ENCODE measurements at places on chromosomes 11 and 22. TPM values are rescaled to one million over a fixed set of nuclear protein-coding genes. Genes with fewer than 3 reads are reported as not detected.

DNA sequence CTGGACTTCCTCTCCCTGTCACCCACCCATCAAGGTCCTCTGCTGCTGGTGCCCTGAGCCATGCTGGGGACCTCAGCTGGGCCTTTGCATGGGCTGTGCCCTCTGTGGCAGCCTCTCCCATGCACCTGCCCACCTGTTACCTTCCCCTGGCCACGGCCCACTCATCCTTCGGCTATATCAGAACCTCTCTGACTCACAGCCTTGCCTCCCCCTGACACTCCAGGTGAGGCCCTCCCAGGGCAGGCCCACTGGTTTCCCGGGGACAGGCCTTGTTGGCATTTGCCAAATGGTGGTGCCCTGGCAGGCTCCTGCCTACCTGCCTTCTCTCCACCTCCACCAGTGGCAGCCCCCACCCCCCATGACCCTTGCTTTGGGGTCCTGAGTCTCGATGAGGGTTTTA lies 73.7 kb upstream of the PRR5 start:
- no peaks in the 10 kb centered on the region for H3K36me3 ChIP-seq
- DNase-seq, result no peak
- no peak overlapping the region for H3K4me3 ChIP-seq
- H3K27ac ChIP-seq, result no peak overlapping the region

GRCh38 chr11:123601743-123602142 lies 52.7 kb downstream of the SCN3B start:
- DNase-seq, result no peak
- no peak overlapping the region for H3K27ac ChIP-seq

GRCh38 chr11:70343636-70344035 lies 54.7 kb upstream of the CTTN start:
- DNase-seq, result no peak
- H3K27me3 ChIP-seq, result no peaks in the 10 kb centered on the region
- H3K27ac ChIP-seq, result no peak overlapping the region
- peaks cover 73% of the 10 kb centered on the region for H3K36me3 ChIP-seq
- no peak overlapping the region for H3K4me3 ChIP-seq
- H3K4me1 ChIP-seq, result no peaks in the 10 kb centered on the region

DNA sequence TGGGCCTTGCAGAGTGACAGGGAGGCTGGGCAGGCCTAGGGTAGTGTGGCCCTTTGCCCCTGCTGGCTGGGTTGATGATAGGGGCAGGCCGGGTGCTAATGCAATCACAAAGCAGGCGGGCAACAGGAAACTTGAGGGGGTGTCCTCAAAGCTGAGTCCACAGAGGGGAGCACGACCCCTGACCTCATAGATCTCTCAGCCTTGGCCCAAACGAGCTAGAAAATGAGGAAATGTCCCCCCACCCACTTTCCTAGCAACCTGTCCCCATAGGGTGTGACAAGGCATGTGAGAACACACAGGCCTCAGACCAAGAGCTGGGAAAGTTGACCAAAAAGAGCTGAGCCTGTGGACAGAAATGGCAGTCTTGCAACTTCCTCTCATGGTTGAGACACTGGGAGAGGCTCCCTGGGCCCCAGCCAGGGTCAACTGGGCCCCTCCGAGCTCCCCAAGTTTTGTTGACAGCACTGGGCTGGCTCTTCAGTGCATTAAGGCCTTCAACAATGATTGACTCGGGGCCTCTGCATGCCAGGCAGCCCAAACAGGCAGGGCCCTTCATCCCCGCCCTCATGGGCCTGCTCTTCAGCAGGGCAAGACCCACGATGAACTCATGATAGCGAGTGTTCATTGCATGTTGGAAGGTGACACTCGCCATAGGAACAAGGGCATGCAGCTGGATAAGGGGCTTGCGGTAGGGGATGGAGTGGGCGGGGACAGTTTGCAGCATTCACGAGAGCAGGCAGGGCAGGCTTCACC lies 9.8 kb upstream of the SPI1 start:
- no peaks in the 10 kb centered on the region for H3K36me3 ChIP-seq
- no peak for DNase-seq
- H3K27ac ChIP-seq, result no peak overlapping the region
- no peaks in the 10 kb centered on the region for H3K27me3 ChIP-seq
- H3K4me1 ChIP-seq, result peaks cover 12% of the 10 kb centered on the region
- no peak overlapping the region for H3K4me3 ChIP-seq

GRCh38 chr11:130308886-130309285 lies 5.8 kb downstream of the ZBTB44 start:
- no peak overlapping the region for H3K4me3 ChIP-seq
- H3K27me3 ChIP-seq, result no peaks in the 10 kb centered on the region
- DNase-seq, result no peak
- H3K36me3 ChIP-seq, result no peaks in the 10 kb centered on the region

DNA sequence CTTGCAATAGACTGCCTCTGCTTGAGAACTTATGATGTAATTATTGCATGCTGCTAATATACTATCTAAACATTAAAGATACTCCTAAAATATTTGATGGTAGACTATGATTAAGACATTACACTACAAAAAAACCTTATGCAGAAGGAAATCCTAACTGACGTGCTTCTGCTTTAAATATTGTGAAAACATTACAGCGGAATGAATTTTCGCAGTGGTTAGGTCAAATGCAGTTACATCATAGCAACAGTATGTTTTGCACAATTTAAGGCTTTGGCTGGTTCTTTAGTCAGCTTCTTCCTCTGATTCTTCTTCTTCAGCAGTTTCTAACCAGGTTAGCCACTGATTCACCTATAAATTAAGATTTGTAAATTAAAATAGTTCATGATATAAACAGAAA lies 11.2 kb downstream of the EIF4G2 start:
- no peak for DNase-seq
- no peaks in the 10 kb centered on the region for H3K27me3 ChIP-seq
- H3K27ac ChIP-seq, result no peak overlapping the region
- H3K36me3 ChIP-seq, result peaks cover 65% of the 10 kb centered on the region
- H3K4me1 ChIP-seq, result peaks cover 59% of the 10 kb centered on the region

DNA sequence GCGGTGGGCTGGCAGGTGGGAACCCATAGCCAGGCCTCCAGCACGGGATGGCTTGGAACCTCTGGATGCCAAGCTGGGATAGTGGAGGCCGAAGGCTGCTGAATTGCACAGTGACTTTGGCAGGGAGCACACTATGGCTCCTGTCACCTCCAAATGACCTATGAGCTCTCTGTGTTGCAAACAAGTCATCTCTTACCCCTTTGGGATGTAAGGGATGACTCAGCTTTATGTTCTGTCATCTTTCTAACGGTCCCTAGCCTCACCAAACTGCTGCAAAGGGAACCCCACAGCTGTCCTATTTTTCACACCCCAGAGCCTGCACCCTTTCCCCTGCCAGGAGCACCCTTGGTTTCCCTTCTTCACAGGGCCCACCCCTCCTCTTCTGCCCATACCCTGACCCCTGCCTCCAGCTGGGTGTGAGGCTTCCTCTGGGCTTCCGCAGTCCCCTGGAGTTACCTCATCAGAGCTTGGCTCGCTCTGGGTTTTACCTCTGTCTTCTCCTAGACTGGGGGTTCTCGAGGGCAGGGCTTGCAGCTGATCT lies 2.7 kb upstream of the SCUBE1 start:
- H3K36me3 ChIP-seq, result no peaks in the 10 kb centered on the region
- no peak for DNase-seq
- peaks cover 2% of the 10 kb centered on the region for H3K27me3 ChIP-seq
- H3K27ac ChIP-seq, result no peak overlapping the region
- H3K4me1 ChIP-seq, result peaks cover 8% of the 10 kb centered on the region

GRCh38 chr22:37427135-37427710 lies at the start of gene ELFN2:
Gene ELFN2, minus strand, starts transcription at chr22:37427479. Its CDS starts 51,945 bp downstream, at chr22:37375534.
- no peaks in the 10 kb centered on the region for H3K36me3 ChIP-seq
- DNase-seq, result no peak
- peaks cover 14% of the 10 kb centered on the region for H3K4me1 ChIP-seq
- peaks cover 13% of the 10 kb centered on the region for H3K27me3 ChIP-seq

DNA sequence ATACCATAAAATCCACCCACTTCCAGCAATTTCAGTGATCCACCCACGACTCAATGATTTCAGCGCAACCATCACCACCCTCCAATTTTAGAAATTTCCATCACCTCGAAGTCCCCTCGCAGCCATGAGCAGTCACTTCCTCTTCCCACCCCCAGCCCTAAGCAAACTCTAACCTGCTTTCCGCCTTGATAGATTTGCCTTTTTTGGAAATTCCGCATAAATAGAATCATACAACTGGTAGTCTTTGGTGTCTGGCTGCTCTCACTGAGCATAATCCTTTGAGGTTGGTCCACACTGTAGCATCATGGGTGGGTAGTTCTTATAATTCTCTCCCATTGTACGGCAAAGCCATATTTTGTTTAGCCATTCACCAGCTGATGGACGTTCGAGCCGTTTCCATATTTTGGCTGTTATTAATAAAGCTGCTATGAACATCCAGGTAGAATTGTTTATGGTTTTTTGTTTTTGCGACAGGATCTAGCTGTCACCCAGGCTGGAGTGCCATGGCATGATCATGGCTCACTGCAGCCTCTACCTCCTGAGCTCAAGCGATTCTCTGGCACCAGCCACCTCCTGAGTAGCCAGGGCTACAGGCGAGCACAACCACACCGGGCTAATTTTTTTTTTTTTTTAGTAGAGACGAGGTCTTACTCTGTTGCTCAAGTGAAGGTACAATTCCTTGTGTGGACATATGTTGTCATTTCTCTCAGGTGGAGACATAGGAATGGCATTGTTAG lies 16.0 kb downstream of the PIM3 start:
- H3K27ac ChIP-seq, result peak overlapping the region; percentile 64
- peaks cover 20% of the 10 kb centered on the region for H3K4me1 ChIP-seq
- no peaks in the 10 kb centered on the region for H3K27me3 ChIP-seq
- DNase-seq, result peak; percentile 58
- H3K4me3 ChIP-seq, result no peak overlapping the region

- DNase-seq, result no peak
- no peaks in the 10 kb centered on the region for H3K27me3 ChIP-seq
- H3K27ac ChIP-seq, result no peak overlapping the region
- no peaks in the 10 kb centered on the region for H3K4me1 ChIP-seq
- H3K36me3 ChIP-seq, result no peaks in the 10 kb centered on the region
Measured at GRCh38 chr11:69949327-69949726, 128.8 kb upstream of the ANO1 start.

GRCh38 chr22:30219049-30219654 lies 27.4 kb downstream of the LIF start:
- no peak overlapping the region for H3K4me3 ChIP-seq
- H3K4me1 ChIP-seq, result peaks cover 30% of the 10 kb centered on the region
- no peak for DNase-seq
- no peak overlapping the region for H3K27ac ChIP-seq
- no peaks in the 10 kb centered on the region for H3K36me3 ChIP-seq

DNA sequence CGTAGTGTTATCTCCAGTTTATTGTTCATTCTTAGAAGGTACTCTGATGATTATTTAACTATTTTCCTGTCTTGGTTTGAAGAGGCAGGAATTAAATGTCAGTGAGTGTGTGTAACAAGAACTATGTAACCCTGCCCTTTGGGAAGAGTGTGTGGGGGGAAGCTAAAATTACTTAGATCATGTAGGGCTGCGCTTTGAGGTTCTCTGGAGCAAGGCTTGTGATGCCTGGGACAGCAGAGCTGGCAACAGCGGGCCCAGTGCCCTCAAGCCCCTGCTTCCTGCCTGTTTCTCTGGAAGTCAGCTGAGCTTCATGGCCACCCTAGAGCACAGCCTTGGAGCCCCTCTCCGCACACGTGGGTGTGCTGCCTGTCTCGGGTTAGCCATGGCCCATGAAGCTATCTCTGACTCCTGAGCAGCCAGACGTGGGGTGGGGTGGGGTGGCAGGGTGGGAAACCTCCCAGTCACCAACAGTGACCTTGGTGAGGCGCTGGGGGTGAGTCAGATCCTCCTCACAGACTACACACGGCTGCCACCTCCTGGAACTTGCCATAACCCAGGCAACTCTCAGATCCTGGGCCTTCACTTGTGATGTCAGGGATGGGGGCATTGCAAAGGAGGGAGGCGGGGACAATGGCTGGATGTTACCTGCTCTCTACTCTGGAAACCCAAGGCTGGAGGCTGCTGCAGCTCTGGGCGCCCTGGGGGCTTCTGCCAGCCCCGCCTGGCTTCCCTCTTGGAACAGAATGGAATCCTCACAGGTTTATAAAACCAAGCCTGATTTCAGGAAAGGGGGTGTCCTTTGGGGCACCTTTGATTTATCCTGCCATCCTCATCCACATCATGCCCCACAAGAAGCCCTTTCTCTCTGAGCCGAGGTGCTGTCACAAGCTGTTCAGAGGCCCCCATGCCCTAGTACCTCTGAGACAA lies 88.6 kb downstream of the SNX19 start:
- H3K4me1 ChIP-seq, result no peaks in the 10 kb centered on the region
- no peaks in the 10 kb centered on the region for H3K36me3 ChIP-seq
- no peak for DNase-seq
- no peak overlapping the region for H3K27ac ChIP-seq

- peaks cover 3% of the 10 kb centered on the region for H3K27me3 ChIP-seq
- no peak overlapping the region for H3K27ac ChIP-seq
- H3K4me3 ChIP-seq, result no peak overlapping the region
- no peaks in the 10 kb centered on the region for H3K36me3 ChIP-seq
Measured at GRCh38 chr11:32033067-32033466, 57.8 kb upstream of the RCN1 start.

GRCh38 chr11:73978576-73979086 lies 4.0 kb downstream of the UCP2 start:
- DNase-seq, result no peak
- H3K36me3 ChIP-seq, result peaks cover 70% of the 10 kb centered on the region
- H3K4me3 ChIP-seq, result peak overlapping the region; percentile 97
- H3K27me3 ChIP-seq, result no peaks in the 10 kb centered on the region
- peak overlapping the region; percentile 97 for H3K27ac ChIP-seq

GRCh38 chr22:25694196-25694907 lies 47.6 kb upstream of the MYO18B start:
- no peak overlapping the region for H3K4me3 ChIP-seq
- H3K27me3 ChIP-seq, result no peaks in the 10 kb centered on the region
- no peaks in the 10 kb centered on the region for H3K36me3 ChIP-seq
- no peaks in the 10 kb centered on the region for H3K4me1 ChIP-seq
- no peak overlapping the region for H3K27ac ChIP-seq

- H3K4me1 ChIP-seq, result no peaks in the 10 kb centered on the region
- H3K4me3 ChIP-seq, result no peak overlapping the region
- no peaks in the 10 kb centered on the region for H3K36me3 ChIP-seq
- no peaks in the 10 kb centered on the region for H3K27me3 ChIP-seq
- DNase-seq, result no peak
- no peak overlapping the region for H3K27ac ChIP-seq
Measured at GRCh38 chr11:113528982-113529381, 53.8 kb upstream of the DRD2 start.

The GALNT18 gene
- 0.10 TPM for polyA plus RNA-seq

The TTC28 gene
- polyA plus RNA-seq, result 0.02 TPM

The DGCR6 gene
- 0.54 TPM for polyA plus RNA-seq

The THY1 gene
- polyA plus RNA-seq, result not detected

The TMEM151A gene
- not detected for polyA plus RNA-seq

The GLYATL1B gene
- not detected for polyA plus RNA-seq

The OR51M1 gene
- polyA plus RNA-seq, result not detected

The DKK3 gene
- polyA plus RNA-seq, result 1.9 TPM
